ENCODE measurements at places on chromosomes 4 and X.
A peak's percentile ranks its signal among the peaks of the same experiment; 100 is the strongest.

DNA sequence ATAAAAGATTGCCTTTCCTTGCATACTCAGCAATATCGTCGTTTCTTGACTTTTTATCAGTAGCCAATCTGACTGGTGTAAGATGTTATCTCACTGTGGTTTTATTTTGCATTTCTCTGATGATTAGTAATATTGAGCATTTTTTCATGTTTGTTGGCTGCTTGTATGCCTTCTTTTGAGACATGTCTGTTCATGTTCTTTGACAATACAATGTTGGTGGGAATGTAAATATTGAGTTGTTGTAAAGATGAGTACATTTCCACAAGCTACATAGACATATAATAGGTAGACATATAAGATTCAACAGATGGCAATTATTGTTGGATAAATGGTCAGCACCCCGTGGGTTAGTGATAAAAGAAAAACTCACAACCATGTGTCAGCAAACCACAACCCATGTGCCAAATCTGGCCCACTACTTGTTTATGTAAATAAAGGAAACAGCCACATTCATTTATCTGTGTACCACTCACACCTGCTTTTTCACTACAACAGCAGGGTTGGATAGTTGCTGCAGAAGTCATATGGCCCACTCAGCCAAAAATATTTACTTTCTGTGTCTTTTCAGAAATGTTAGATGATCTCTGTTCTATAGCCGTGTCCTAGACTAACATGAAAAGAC, 153.1 kb upstream of the VCX start:
- no peak for DNase-seq

GRCh38 chr4:150960818-150961217, 54.3 kb downstream of the LRBA start:
- no peak for DNase-seq

DNA sequence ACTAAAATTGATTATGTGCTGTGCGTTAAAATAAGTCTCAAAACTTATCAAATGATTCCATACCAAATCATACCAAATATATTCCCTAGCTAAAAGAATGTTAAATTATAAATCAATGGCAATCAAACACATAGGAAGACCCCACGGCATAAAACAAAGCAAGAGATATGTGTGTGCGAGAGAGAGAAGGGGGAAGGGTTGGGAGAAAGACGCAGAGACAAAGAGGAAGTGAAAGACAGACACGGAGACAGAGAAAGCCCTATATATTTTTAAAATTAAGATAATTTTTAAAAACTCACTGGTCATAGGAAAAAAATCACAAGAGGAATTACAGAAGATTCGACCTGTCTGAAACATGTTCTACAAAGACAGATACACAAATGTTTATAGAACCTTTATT, 371.4 kb downstream of the NLGN4X start:
- DNase-seq = no peak

DNA sequence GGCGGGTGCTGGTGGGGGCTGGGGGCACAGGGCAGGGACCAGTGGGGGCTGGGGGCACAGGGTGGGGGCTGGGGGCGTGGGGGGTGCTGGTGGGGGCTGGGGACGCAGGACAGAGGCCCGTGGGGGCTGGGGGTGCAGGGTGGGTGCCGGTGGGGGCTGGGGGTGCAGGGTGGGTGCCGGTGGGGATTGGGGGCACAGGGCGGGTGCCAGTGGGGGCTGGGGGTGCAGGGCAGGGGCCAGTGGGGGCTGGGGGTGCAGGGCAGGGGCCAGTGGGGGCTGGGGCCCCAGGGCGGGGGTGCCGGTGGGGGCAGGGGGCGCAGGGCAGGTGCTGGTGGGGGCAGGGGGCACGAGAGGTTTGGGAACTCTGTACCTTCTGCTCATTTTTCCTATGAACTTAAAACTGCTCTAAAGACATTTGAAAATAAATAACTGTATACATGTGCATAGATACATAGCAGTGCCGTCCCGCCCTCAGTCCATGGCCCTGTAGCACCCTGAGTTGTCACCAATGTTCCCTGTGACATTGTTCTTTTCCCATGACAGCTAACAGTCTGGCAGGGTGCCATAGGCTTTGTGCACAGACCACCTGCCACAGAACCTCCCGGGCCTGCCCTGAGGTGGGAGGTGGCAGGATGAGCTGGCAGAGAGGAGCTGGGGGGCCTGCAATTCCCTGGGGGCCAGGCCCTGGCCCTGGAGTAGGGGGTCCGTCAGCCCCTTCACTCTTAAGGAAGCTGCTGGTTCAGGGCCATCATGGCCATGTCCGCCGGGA, 35.6 kb upstream of the ADRA2C start:
- DNase-seq = no peak

DNA sequence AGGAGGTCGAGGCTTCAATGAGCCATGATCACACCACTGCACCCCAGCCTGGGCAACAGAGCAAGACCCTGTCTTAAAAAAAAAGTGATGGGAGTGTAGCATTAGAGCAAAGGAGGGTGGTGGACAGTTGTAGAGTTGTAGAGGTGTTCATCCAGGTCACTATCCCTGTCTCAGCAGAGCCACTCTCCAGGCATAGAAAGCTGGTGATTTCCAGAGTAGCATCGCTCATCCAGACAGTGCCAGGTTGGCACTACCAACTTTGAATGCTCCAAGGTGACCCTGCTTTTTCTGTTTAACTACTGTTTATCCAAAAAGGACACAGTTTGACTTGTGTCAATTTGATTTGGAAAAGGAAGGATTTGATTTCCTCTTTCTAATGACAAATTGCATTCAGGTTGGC, 147.3 kb downstream of the USP46 start:
- no peak for DNase-seq

DNA sequence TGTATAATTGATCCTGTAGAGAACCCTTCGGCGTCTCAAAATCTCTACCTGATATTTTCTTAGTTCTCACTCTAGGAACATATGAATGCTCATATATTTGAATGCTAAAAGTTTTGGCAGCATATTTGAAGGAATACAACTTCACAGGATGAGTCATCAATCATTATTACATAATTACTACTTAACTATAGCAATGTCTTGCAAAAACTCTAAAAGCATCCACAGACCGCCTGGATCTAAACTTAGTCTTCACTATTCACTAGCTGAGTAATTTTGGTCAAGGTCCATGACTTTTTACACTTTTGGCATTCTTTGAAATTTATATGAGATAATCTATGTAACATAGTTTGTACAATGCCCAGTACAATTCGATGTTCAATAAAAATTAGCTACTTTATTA, 194.7 kb downstream of the DTHD1 start:
- DNase-seq = no peak

- no peak for DNase-seq
These were observed 53.0 kb upstream of the NKX1-1 start for GRCh38 chr4:1459081-1459721.

DNA sequence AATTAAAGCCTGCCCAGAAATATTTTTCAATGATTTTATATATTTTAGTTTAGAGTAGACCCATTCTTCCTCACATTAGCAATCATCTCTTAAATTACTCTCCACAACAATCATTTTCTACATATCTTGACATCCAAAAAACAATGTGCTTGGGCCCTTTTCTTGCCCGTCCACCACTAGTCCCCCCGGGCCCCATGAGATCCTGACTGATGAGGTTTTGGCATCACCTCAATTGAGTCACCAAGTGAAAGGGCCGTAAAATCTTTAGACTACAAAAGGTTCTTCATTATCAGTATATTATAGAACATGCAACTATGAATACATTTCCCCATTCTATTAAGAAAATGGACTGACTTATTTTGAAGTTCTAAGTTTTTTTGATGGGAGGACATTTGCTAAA, 4.0 kb upstream of the CDKL2 start:
- no peak for DNase-seq

DNA sequence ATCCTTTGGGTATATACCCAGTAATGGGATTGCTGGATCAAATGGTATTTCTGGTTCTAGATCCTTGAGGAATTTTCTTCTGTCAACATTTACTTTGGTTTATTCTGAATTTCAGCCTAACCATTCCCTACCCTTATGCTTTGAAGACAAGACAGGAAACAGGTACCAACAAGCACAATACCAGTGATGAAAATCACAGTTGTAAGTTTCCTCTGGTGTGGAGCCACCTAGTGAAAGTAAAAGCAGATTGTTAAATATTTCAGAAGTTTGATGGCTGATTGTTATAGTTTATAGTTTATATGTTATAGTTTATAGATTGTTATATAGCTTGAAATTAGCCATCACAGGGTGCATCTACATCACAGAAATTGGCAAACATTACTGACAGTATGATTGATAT, 104.5 kb upstream of the AGA start:
- DNase-seq = no peak

DNA sequence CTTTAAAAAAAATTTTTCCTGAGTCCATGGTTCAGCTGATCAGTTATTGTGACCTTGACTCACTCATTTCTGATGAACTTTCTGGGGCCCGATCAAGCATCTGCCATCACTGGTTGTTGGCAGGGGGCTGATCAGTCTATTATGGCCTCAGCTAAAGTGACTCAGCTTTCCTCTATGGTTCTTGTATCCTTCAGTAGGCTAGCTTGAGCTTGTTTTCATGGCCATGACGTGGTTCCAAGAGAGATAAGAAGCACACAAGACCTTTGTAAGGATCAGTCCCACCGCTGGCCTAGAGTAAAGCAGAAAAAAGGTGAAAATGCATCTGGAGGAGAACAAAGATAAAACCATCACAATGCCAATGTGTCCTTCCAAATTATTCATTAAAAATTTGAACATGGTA, 29.8 kb upstream of the EPGN start:
- DNase-seq = no peak

DNA sequence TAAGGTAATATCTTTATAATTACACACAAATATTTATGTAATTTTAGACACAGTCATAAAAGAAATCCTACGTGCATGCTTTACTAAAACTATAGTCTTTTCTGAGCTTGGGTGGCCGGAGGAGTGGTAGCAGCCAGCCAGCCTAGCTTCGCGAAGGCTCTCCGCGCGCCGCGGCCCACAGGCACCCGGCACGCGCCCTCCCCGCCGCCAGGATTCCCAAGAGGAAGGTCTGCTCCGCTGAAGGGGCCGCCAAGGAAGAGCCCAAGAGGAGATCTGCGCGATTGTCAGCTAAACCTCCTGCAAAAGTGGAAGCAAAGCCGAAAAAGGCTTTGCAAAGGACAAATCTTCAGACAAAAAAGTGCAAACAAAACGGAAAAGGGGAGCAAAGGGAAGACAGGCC, 8.7 kb upstream of the PJA1 start:
- no peak for DNase-seq

DNA sequence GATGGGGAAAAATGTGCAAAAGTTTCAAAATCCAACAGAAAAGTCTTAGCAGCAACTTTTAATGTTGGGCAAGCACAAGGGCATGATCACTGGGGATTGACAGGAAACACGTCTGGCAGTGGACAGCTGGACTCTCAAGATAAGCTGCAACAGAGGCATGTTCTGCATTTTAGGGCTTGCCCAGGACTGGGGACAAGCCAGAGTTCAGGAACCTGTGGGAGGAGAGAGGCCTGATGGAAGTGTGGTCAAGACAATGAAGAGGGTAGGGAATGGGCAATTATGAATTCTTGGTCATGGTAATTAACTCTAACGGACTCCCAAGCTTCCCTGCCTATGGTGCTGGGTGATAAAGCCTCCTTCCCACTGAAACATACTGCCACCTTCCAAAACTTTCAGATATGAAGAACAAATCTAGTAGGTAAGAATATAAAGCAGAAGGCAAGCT, 48.4 kb downstream of the ANXA3 start:
- DNase-seq = no peak

- DNase-seq = no peak
These were observed 58.1 kb downstream of the SLC10A6 start for GRCh38 chr4:86791126-86791525.

GRCh38 chr4:40363382-40363920, 28.3 kb downstream of the CHRNA9 start:
- DNase-seq = peak; percentile 31

GRCh38 chr4:9962611-9963314, 58.5 kb downstream of the SLC2A9 start:
- no peak for DNase-seq

- no peak for DNase-seq
These were observed 140.6 kb upstream of the SPRY1 start for GRCh38 chr4:123255971-123256370.

GRCh38 chr4:71270901-71271300, 67.9 kb upstream of the SLC4A4 start:
- DNase-seq = no peak

- DNase-seq = no peak
These were observed 25.7 kb downstream of the LAS1L start for GRCh38 chrX:65508851-65509250.

GRCh38 chr4:22678940-22679854, 13.5 kb upstream of the GBA3 start:
- DNase-seq = no peak

- DNase-seq = no peak
These were observed 64.9 kb upstream of the SOD3 start for GRCh38 chr4:24730256-24731001.

GRCh38 chr4:182680234-182680653, 236.9 kb downstream of the DCTD start:
- DNase-seq = no peak

GRCh38 chr4:172142281-172142741, 329.1 kb downstream of the GALNTL6 start:
- no peak for DNase-seq

DNA sequence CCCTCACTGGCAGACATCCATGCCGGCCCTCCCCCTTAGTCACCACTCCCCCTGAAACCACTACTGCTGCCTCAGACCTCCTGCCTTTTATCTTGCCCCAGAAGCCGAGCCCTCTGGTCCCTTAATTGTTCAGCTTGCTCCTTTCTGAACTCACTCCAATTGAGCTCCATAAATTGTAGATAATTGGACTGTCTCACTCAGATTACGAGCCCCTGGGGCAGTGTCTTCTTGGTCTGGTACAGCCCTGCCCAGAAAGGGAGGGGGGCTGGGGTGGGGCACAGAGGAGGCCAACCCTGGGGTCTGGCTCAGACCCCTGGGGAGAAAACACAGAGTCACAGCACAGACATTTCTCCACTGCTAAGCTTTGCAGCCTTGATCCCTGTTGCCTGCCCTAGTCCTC, 39.4 kb downstream of the NALF2 start:
- DNase-seq = no peak

- no peak for DNase-seq
These were observed 53.2 kb downstream of the MID1 start for GRCh38 chrX:10567136-10567535.

DNA sequence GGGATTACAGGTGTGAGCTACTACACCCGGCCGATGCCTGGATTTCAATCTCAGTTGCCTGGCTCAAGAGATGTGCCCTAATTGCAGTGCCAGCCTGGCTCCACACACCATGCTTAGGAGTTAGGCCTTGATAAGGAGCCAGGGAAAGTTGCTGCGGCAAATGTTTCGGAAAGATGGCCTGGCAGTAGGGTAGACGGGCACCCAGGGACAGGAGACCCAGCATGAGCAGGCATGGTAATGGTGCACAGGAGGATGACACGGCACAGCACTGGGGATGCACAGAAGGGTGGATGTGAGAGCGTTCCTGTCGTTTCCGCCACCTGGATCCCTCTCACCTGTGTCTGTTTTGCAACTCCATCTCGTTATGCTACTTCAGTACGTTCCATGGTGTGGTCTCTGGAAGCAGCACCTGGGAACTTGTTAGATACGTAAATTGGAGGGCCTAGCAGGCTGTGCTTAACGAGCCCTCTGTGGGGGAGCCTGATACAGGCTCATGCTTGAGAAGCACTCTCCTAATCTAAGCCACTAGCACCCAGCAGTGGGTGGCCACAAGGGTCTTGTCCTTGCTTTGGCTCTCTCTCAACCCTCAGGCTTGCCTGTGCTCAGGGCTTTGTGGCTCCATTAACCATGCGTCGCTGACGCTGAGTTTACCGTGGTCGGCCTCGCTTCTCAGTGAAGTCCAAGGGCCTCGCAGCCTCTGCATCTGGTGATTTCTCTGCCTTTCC, 20.3 kb downstream of the RNF4 start:
- DNase-seq = no peak

GRCh38 chrX:24515447-24515846, 50.4 kb downstream of the PDK3 start:
- no peak for DNase-seq

Data from NCI-H2107 (cell line).